ENCODE measurements at places on chromosomes 4 and X. TPM values are rescaled to one million over a fixed set of nuclear protein-coding genes. Genes with fewer than 3 reads are reported as not detected.

CCDC149 gene
- total RNA-seq: 16.8 TPM

RS1 gene
- not detected for total RNA-seq

C4orf50 gene
- under 0.01 TPM for total RNA-seq

LNX1 gene
- 13.5 TPM for total RNA-seq

F8A3 gene
- total RNA-seq: 0.65 TPM

AMBN gene
- total RNA-seq: not detected

MXRA5 gene
- under 0.01 TPM for total RNA-seq

PLXNB3 gene
- 3.1 TPM for total RNA-seq

CYBB gene
- not detected for total RNA-seq

ZNF41 gene
- total RNA-seq: 8.3 TPM

GLUD2 gene
- 0.43 TPM for total RNA-seq

SLC10A7 gene
- total RNA-seq: 11.7 TPM

GAGE13 gene
- total RNA-seq: not detected

KLHL2 gene
- 34.6 TPM for total RNA-seq

KLHL4 gene
- total RNA-seq: 126 TPM

ZMYM3 gene
- total RNA-seq: 8.3 TPM

PHEX gene
- total RNA-seq: 0.43 TPM

UGT2B17 gene
- not detected for total RNA-seq

MTM1 gene
- total RNA-seq: 27.5 TPM

RNF175 gene
- 0.33 TPM for total RNA-seq

TMEM35A gene
- 0.65 TPM for total RNA-seq

HPSE gene
- 16.3 TPM for total RNA-seq

DRP2 gene
- not detected for total RNA-seq

FGD1 gene
- 0.65 TPM for total RNA-seq

DGKK gene
- not detected for total RNA-seq

EIF2S3 gene
- 256 TPM for total RNA-seq

SRPK3 gene
- 0.43 TPM for total RNA-seq

HDAC6 gene
- total RNA-seq: 21.7 TPM

ADH1C gene
- not detected for total RNA-seq

HTR2C gene
- total RNA-seq: not detected

PSAPL1 gene
- total RNA-seq: not detected
